ENCODE measurements at places on chromosomes 11 and 22.

GRCh38 chr11:131824771-131825170 lies 454.4 kb downstream of the NTM start:
- H3K4me3 ChIP-seq: no peak overlapping the region
- H3K27ac ChIP-seq: no peak overlapping the region
- no peak for DNase-seq
- no peaks in the 10 kb centered on the region for H3K36me3 ChIP-seq
- H3K4me1 ChIP-seq: no peaks in the 10 kb centered on the region

DNA sequence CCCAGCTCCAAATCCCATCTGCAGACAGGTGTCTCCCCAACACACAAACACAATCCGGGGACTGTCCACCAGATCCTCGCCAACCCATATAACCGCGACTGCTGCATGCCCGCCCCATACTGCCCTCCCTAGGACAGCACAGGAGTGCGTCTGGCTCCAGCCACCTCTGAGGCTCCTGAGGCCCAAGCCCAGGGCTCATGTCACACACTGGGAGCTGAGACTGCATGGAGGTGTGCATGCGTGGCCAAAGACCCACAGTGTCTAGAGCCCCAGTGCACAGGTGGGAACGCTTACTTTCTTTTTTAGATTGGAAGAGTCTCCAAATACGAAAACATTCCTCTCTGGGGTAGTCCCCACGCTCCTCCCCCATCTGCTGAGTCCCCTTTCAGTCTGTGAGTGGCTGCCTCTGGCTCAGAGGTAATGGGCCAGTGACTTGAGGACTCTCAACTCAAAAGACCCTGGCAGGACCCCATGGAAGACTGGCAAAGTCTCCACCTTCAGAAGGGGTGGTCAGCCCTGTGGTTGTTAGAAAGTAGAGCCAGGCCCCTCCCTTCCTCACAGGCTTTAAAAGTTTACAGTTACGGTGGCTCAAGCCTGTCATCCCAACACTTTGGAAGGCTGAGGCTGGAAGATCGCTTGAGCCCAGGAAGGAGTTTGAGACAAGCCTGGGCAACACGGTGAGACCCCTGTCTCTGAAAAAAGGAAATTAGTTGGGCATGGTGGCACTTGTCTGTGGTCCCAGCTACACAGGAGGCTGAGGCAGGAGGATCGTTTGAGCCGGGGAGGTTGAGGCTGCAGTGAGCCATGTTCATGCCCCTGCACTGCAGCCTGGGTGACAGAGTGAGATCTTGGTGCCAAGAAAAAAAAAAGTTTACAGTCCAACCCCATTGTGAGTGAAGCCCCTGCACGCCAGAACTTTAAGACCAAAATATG lies 2.3 kb downstream of the CBX7 start:
- H3K27ac ChIP-seq: no peak overlapping the region
- no peak overlapping the region for H3K4me3 ChIP-seq
- H3K27me3 ChIP-seq: no peaks in the 10 kb centered on the region

DNA sequence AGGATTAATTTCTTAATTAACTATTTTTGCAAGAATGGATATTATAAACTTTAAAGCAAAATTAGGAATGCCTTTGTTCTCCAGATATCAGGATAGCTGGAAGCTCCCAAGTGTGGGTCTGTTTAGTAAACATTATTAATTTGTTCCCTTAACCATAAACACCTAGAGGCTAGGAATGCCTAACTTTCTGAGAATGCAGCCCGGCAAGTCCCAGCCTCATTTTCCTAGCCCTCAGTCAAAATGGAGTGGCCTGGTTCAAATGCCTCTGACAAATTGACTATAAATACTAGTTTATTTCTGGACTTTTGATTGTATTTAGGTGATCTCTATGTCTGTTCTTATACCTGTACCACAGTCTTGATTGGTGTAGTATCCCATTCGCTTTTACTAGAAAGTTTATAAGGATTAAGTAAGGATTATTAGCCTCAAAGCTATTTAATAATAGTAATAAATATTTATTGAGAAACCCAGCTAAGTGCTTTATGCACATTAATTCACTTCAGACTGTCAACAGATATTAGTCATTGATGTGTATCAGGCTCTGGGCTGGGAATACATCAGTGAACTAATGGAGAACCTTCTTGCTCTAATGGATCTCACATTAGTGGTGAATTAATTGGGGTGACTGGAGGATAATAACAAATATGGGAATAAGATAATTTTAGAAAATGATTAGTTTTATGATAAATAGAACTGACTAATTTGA lies 25.8 kb downstream of the PPME1 start:
- no peak overlapping the region for H3K27ac ChIP-seq
- H3K36me3 ChIP-seq: no peaks in the 10 kb centered on the region
- no peaks in the 10 kb centered on the region for H3K4me1 ChIP-seq
- no peak overlapping the region for H3K4me3 ChIP-seq
- no peak for DNase-seq

- H3K4me3 ChIP-seq: no peak overlapping the region
- H3K27ac ChIP-seq: no peak overlapping the region
- no peaks in the 10 kb centered on the region for H3K36me3 ChIP-seq
- H3K27me3 ChIP-seq: no peaks in the 10 kb centered on the region
Measured at GRCh38 chr22:37363261-37363992, 63.9 kb downstream of the ELFN2 start.

DNA sequence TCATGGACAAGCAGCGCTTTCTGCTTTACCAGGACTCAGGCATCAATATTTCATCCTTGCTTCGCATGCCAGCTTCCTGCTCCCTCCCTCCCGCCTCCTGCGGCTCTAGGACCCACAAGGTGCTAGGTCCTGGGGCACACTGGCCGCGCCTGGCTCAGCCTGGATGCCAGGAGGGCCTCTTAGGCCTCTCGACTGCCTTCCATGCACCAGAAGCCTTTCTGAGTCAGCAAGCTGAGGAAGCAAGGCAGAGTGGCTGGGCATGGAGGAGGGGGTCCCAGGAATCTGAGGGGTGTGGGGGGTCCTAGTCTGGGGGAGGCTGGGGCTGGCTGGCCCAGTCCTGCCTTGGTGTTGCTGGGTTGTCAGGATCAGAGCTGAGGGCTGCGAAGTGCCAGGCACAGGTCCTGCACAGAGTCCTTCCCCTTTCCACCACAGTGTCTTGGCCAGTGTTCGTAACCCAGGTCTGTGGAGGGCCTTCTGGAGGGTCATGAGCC lies 61.0 kb upstream of the THY1 start:
- no peak overlapping the region for H3K4me3 ChIP-seq
- no peak overlapping the region for H3K27ac ChIP-seq
- 0 out of 2 replicates have a peak, but pooled peaks cover 2% of the 10 kb centered on the region for H3K4me1 ChIP-seq
- H3K27me3 ChIP-seq: no peaks in the 10 kb centered on the region
- no peaks in the 10 kb centered on the region for H3K36me3 ChIP-seq

GRCh38 chr22:38981005-38981991 lies 849 bp upstream of the APOBEC3B start:
- no peaks in the 10 kb centered on the region for H3K36me3 ChIP-seq
- DNase-seq: no peak
- H3K4me1 ChIP-seq: peaks cover 4% of the 10 kb centered on the region
- H3K4me3 ChIP-seq: no peak overlapping the region
- H3K27me3 ChIP-seq: no peaks in the 10 kb centered on the region

- no peak overlapping the region for H3K4me3 ChIP-seq
- H3K27ac ChIP-seq: no peak overlapping the region
- no peak for DNase-seq
- no peaks in the 10 kb centered on the region for H3K36me3 ChIP-seq
Measured at GRCh38 chr11:120499088-120499487, 12.5 kb upstream of the GRIK4 start.

DNA sequence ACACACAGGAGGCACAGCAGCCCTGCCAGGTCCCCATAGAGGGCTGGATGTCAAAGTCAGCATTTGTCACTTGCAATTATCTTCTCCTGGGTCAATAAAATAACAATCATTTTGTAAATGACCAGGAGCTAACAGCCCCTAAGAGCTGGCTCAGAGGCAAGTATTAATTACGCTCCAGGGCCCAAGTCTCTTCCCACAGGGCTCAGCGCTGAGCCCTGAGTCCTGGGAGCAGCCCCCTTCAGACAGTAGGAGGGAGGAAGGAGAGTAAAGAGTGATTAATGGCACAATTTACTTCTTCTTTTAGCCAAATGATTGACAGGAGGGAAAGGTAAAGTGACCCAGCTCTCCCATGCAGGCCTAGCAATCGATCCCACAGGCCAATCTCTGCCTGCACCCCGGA lies 99.0 kb upstream of the DRD2 start:
- H3K27me3 ChIP-seq: no peaks in the 10 kb centered on the region
- H3K27ac ChIP-seq: no peak overlapping the region
- H3K36me3 ChIP-seq: no peaks in the 10 kb centered on the region
- no peak for DNase-seq
- H3K4me1 ChIP-seq: peaks cover 4% of the 10 kb centered on the region

DNA sequence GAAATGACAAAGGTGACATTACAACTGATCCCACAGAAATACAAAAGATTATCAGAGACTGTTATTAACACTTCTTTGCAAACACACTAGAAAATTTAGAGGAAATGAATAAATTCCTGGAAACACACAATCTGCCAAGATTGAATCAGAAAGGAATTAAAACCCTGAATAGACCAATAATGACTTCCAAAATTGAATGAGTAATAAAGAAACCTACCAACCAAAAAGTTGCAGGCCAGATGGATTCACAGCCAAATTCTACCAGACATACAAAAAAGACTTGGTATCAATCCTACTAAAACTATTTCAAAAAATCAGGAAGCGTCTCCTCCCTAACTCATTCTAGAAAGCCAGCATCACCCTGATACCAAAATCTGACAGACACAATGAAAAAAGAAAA lies 17.2 kb downstream of the RAB38 start:
- H3K4me1 ChIP-seq: no peaks in the 10 kb centered on the region
- DNase-seq: no peak
- no peak overlapping the region for H3K27ac ChIP-seq
- H3K4me3 ChIP-seq: no peak overlapping the region
- no peaks in the 10 kb centered on the region for H3K27me3 ChIP-seq

DNA sequence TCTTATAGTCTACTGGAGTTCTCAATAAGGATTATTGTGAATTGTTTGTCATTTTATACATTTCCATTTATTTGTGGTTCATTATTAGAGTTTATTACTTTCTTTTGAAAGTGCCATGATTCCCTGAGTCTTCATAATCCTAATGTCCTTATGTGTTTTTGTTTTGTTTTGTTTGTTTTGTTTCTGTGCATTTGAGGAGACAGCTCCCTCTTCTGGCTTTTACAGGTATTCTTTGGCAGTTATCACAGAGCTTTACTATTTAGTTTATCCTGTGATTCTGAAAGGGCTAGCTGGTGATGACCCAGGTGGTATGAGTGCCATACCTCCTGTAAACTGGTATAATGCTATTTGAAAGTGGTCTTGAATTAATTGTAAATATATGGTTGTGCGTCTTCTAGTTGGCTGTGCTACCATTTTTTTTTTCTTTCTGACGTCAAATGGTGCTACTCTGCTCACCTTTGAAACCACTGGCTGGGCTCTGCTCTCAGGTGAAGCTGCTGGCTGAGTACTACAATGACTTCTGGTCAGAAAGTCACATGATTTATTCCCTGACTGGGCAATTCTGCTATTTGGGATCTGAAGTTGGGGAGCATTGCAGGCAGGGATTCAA lies 751.2 kb downstream of the JRKL start:
- H3K27ac ChIP-seq: no peak overlapping the region
- no peaks in the 10 kb centered on the region for H3K36me3 ChIP-seq
- H3K4me3 ChIP-seq: no peak overlapping the region
- no peaks in the 10 kb centered on the region for H3K27me3 ChIP-seq

DNA sequence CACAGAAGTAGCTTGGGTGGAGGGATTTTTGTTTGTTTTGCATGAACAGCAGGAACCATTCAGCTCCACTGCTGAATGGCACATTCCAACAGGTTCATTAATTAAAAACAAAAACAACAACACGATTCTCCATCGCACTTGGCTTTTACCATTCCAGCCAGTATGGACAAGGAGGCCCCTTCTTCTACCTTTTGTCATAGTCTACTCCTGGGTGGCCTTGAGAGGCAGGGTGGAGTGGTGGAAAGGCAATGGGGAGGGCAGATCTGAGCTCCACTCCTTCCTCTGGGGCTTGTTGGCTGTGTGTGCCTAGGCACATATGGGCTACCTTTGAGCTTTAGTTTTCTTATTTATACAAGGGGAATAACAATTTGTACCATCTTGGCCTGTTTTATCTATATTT lies 4.8 kb downstream of the TIMP3 start:
- no peaks in the 10 kb centered on the region for H3K36me3 ChIP-seq
- no peak overlapping the region for H3K4me3 ChIP-seq
- no peak for DNase-seq
- H3K4me1 ChIP-seq: peaks cover 11% of the 10 kb centered on the region

GRCh38 chr22:26892166-26893041 lies 235.0 kb downstream of the MIAT start:
- no peak overlapping the region for H3K4me3 ChIP-seq
- H3K36me3 ChIP-seq: no peaks in the 10 kb centered on the region
- H3K27ac ChIP-seq: no peak overlapping the region
- H3K27me3 ChIP-seq: no peaks in the 10 kb centered on the region
- no peaks in the 10 kb centered on the region for H3K4me1 ChIP-seq

- no peaks in the 10 kb centered on the region for H3K27me3 ChIP-seq
- H3K36me3 ChIP-seq: no peaks in the 10 kb centered on the region
- no peak for DNase-seq
Measured at GRCh38 chr11:110308071-110308470, 11.7 kb upstream of the RDX start.

DNA sequence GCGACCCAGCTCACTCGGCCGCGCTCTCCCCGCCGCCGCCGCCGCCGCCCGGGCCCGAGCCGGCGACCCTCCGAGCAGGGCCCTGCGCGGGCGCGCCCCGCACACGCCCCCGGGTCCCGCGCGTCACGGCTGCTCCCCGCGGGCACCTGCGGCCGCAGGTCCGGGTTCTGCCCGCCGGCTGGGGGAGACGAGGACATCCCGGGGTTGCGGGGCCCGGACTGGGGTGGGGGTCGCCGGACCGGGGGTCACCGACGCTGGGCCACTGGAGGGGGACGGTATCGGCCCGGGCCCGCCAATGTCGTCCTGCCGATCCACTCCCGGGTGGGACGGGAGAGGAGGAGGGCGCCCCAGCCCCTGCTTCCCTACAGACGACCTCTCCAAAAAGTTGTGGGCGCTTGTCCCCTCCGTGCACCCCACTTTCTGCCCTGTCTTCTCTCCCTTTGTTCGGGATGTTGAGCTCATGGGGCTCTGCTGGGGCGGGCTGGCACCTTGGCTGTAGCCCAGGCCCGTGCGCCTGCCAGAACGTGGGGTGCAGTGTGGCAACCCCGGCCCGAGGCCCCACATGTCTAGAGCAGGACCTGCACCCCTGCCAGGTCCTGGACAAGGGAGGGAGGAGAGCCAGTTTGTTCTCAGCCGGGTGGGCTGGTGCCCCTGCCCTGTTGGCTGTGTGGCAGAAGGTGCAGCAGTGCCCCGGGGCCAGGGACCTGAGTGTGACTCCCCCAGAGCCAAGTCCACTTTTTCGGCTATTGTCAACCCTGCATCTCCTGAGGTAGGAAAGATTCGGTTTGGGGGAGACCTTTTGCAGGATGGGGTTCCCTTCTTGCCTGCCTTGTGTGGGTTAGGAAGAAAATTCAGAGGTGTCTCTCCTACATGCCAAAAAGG lies 40.2 kb upstream of the CELSR1 start:
- no peak overlapping the region for H3K27ac ChIP-seq
- H3K36me3 ChIP-seq: no peaks in the 10 kb centered on the region
- no peak for DNase-seq
- peaks cover 8% of the 10 kb centered on the region for H3K4me1 ChIP-seq

- no peak overlapping the region for H3K27ac ChIP-seq
- no peak for DNase-seq
- H3K4me1 ChIP-seq: no peaks in the 10 kb centered on the region
- no peaks in the 10 kb centered on the region for H3K27me3 ChIP-seq
- no peak overlapping the region for H3K4me3 ChIP-seq
Measured at GRCh38 chr11:122784325-122784955, 53.9 kb upstream of the CRTAM start.

GRCh38 chr11:45266676-45267020 lies 19.5 kb downstream of the SYT13 start:
- H3K36me3 ChIP-seq: no peaks in the 10 kb centered on the region
- no peaks in the 10 kb centered on the region for H3K27me3 ChIP-seq
- H3K27ac ChIP-seq: no peak overlapping the region
- H3K4me1 ChIP-seq: no peaks in the 10 kb centered on the region
- DNase-seq: no peak

Measured in iPS DF 6.9 (cell line).